ENCODE measurements at places on chromosomes 5 and 9.

DNA sequence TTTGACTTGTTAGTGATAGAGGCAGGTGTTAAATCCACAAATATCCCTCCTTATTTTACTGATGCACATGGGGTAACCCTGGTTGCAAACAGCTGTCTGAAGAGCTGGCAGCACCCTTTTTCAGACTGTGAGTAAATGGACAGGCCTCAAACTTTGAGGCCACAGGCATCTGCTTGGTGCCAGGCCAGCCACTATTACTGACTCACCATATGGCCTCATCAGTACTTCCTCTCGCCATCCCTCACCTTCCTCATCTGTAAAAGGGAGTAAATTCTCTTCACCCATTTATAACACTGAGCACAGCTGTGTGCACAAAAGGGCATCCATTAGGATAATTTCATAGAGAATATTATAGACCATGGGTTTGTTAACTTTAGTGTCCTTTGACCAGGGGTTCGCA lies 11.9 kb upstream of the TNIP1 start:
- DNase-seq = no peak

- no peak for DNase-seq
These were observed 206.5 kb downstream of the GADD45G start for GRCh38 chr9:89811356-89811755.

- no peak for DNase-seq
These were observed 33.4 kb upstream of the NCS1 start for GRCh38 chr9:130138791-130139190.

- no peak for DNase-seq
These were observed 76.8 kb upstream of the PCSK1 start for GRCh38 chr5:96509721-96510350.

GRCh38 chr5:72468606-72469005 lies 38.6 kb downstream of the ZNF366 start:
- DNase-seq = no peak

GRCh38 chr5:137666461-137666850 lies 69.4 kb downstream of the KLHL3 start:
- no peak for DNase-seq

GRCh38 chr5:142110046-142110531 lies 1.5 kb downstream of the NDFIP1 start:
- DNase-seq = peak; percentile 28

- DNase-seq = no peak
These were observed 491.1 kb downstream of the KIF4B start for GRCh38 chr5:155504606-155505005.

DNA sequence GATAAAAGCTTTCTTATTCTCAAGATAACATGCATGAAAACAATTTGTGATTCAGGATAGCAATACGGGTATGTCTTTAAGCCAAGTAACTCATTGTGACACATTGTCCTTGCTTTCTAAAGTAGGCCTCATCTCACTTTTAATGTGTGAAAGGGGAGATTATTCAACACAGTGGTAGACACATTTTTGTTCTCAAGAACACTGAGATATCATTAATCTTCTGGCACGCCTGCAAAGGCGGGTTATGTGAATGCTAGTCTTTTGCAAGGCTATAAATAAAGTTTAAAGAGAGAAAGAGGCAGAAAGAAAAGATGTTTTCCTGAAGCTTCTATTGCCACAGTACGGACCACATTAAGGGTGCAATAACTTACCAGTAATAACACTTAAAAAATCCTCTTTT lies 181.8 kb upstream of the MEF2C start:
- no peak for DNase-seq

DNA sequence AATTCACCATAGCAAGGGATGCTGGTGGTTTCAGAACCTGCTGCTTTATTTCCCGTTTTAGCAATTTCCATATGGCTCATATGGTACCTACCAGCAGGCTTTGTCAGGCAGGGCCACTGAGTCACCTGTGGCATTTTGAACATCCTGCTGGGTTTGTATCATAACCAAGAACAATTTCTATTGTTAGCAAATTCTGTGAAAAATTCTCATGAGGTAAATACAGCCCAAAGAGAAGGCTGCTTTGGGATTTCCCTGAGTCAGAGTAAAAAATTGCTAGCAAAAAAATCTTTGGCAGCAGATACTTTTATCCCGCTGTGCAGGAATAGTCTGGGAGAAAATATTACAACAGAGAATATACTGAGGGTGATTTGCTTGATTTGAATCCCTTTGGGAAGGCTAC lies 52.7 kb downstream of the PRR16 start:
- DNase-seq = no peak

DNA sequence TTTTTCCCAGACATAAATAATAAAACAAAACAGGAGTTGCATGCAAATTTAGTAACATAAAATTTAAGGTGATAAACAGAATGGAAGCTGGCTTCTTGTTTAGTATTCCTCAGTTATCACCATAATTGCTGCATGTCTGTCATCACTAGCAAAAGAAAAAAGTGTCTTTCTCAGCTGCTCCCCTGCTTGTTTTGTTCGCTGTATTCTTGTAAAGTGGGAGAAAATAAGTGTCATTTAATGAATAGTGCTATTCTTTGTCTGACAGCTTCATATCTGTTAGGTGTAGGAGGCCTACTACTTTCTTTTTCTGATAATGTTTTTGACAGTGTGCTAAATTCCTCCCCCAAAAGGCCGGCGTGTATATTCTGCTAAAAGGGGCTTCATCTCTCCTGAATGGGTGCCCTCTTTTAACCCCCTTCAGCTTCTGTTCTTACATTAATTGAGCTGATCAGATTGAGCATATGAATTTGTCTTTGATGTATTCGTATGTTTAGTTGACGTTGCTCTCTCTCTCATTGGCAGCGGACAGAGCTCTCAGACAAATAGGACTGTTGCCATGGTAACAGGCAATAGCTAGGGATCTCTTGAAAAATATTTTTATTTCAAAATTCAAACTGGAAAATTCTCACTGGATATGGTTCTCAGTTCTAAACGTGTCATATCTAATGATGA lies 303.8 kb downstream of the KIAA0825 start:
- no peak for DNase-seq

DNA sequence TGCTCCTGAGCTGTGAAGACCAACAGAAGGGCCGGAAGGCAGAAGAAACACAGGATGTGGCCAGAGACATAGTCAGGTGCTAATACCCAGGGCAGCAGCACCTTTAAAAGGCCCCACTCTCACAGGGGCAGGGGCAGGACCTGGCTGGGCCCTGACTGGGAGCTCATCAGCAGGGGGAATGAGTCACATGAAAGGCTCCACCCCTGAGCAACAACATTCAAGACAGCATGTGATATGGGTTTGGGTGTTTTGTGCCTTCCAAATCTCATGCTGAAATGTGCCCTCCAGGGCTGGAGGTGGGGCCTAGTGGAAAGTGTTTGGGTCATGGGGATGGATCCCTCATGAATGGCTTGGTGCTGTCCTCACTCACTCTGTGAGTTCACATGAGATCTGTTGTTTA lies 181.7 kb downstream of the ERCC6L2 start:
- no peak for DNase-seq

DNA sequence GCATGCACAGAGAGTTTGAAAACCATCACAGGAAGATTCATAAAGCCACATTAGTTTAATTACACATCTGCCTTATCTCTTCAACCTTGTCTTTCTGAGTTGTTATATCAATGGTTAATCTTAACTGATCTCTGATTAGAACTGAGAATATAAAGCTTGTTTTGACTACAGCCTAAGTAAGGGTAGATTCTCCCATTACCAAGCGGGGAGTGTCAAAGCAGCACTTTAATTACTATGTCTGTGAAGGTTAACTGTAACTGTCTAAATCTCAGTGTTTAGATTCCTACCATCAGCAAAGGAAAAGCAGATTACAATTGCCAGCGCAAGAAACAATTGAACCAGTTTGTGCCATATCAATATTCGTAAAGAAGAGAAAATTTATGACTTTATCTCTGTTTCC lies 348.7 kb downstream of the CDH12 start:
- DNase-seq = no peak

DNA sequence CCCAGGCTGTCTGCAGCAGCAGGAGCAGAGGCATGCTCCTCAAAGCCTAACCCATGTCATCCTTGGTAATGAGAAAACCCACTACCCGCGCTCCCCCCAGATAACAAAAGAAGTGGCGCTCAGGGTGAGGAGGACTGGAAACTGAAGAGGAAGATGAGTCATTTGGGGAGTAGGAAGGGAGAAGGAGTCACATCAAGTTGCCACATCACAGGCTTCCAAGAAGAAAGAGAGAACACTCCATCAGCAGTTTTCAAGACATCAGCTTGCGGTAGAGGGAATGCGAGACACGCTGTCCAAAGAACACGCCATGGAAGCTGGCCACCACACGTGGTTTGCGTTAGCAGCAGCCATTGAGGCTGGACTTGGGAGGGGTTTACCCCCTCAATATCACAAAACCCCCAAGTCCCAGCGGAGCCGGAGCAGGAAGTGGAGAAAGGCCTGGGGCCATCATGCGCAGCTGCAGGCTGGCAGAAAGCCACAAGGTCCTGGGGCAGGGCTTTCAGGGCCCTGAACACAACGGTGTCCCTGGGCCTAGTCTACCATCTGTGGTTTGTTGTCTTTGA lies 41.5 kb downstream of the SH3PXD2B start:
- DNase-seq = no peak

- no peak for DNase-seq
These were observed 5.8 kb downstream of the HMGXB3 start for GRCh38 chr5:150006318-150006717.

DNA sequence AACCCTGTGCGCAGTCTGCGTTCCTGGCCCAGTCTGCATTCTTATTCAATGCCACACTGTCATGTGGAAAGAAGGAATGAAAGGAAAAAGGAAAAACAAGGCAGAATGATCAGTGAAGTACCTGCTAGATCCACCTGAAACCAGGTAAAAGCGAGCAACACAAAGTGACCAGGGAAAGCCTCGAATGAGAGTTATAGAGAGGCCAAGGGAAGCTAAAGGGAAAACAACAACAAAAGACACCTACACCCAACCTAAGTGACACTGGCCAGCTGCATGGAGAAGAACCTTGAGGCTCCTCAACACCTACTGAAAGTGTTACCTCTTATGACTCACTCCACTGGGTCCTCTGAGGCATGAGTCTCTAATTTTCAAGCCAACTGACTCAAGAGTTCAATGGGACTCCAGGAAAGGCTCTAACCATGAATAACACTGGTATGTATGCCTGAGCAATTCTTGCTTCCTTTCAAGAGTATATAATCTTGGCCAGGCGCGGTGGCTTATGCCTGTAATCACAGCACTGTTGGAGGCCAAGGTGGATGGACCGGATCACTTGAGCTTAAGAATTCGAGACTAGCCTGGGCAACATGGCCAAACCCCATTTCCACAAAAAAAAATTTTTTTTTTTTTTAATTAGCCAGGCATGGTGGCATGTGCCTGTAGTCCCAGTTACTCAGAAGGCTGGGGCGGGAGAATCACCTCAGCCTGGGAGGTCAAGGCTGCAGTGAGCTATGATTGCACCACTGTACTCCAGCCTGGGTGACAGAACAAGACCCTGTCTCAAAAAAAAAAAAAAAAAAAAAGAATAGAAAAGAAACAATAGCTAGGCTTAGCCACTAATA lies 29.0 kb downstream of the MTMR12 start:
- peak; percentile 24 for DNase-seq

DNA sequence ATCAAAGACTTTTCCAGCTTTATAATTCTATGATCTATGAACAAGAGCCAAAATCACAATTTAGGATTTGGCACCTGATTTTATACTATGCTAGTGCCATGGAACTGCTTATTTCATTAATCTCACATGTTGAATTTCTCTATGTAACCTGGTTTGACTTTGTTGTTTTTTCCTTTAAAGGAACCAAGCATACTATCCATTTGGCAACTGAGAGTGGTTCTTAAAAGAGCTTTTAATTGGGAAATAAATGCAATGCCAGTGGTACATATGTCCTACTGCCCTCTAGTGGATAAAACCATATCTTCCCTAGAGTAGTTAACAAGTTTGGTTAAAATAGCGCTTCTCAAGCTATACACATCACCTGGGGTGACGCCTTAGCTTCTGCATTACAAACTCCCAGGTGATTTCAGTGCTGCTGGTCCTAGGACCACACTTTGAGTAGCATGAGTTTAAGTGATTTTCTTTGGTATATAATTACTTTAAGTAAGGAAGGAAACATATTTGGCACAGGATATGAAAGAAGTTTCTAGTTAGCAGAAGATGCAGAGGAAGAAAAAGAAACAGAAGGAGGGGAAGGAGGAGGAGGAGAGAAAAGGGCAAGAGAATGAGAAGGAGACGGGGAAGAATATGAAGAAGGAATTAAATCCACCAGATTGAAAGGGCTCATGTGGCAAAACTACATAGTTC lies 56.8 kb downstream of the FGF10 start:
- DNase-seq = no peak

- no peak for DNase-seq
These were observed 8.0 kb downstream of the SYNPO start for GRCh38 chr5:150648294-150649107.

DNA sequence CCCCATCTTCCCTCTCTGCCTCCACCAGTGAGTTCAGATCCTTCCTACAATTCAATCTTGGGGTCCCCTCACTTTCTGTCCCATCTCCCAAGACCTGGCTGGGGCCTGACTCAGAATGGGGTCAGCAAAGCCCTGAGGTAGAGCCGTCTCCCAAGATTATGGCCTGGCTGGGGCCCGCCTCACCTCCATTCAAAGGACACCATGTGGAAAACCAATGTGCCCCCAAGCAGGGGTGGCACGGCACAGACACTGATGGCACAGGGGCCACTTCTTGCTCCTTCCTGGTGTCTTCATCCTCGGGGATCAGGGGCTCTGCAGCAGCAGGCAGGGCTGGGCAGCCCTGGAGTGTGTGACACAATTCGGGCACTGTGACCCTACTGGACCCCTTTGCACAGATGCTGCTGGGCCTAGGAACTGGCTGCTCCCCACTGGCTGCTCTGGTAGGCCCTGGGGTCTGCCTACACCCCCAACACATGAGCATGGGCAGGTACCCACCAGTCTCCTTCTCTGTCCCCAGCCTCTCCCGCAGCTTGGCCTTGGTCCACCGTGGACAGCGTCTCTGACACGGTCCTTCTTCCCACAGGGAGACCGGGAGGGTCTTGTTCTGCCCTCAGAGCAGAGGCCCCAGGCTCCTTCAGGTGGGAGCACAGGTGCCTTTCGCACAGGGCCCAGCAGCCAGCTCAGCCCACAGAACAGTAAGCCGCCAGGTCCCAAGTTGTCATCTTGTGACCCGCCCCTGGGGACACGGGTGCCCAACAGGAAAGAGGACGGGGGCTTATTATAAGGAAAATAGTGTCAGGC lies 89.5 kb downstream of the ADAMTS2 start:
- no peak for DNase-seq
